ENCODE measurements at places on chromosomes 5 and 9.

GRCh38 chr5:120160124-120160895, 303.8 kb upstream of the PRR16 start:
- DNase-seq: peak; percentile 35

- no peak for DNase-seq
Observed at GRCh38 chr9:93094658-93095204, 1.3 kb upstream of the CARD19 start.

- no peak for DNase-seq
Observed at GRCh38 chr5:42520203-42520602, 97.0 kb downstream of the GHR start.

GRCh38 chr5:120823328-120823727, 359.2 kb downstream of the PRR16 start:
- DNase-seq: no peak

DNA sequence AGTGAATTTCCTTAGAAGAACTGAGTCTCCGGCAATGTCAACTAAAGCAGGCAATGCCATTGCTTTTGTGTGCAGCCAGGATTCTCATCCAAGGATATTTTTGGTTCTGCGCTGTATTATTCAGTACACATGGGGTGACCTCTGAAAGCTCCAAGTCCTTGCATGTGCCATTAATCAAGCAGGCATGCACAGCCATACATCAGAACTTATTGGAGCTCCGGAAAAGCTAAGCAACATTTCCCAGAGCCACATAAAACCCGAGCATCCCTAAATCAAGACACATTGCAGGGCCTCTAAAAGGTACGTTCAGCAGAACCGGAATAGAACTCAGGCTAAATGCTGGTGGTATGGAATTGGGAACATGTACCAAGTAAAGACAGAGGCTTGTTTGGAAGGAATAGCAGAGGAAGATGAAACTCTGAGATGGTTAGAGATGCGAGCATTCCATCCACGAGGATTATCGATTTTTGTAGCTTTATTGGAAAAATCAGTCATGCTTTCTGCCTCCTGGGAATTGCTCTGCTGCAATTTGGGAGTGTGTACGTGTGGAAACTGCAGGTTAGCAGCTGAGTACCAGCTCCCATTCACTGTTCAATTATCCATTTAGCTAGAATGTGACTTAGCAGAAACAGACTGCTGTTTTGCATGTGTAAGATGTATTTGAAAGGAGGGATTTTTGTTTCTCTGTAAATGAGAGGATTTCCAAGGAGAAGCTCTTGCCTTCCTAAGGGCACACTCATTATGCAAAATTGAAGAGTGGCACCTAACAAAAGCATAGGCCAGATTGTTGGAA, 143.7 kb upstream of the WWC1 start:
- DNase-seq: peak; percentile 20

GRCh38 chr5:126948011-126948355, 82.4 kb downstream of the MARCHF3 start:
- DNase-seq: no peak

- peak; percentile 7 for DNase-seq
Observed at GRCh38 chr9:33349743-33350142, 52.6 kb downstream of the AQP7 start.

GRCh38 chr5:174971210-174971609, 246.8 kb downstream of the MSX2 start:
- DNase-seq: no peak

- no peak for DNase-seq
Observed at GRCh38 chr9:95459178-95459577, 57.6 kb downstream of the PTCH1 start.

GRCh38 chr5:542319-543311, 18.4 kb upstream of the SLC9A3 start:
- no peak for DNase-seq

DNA sequence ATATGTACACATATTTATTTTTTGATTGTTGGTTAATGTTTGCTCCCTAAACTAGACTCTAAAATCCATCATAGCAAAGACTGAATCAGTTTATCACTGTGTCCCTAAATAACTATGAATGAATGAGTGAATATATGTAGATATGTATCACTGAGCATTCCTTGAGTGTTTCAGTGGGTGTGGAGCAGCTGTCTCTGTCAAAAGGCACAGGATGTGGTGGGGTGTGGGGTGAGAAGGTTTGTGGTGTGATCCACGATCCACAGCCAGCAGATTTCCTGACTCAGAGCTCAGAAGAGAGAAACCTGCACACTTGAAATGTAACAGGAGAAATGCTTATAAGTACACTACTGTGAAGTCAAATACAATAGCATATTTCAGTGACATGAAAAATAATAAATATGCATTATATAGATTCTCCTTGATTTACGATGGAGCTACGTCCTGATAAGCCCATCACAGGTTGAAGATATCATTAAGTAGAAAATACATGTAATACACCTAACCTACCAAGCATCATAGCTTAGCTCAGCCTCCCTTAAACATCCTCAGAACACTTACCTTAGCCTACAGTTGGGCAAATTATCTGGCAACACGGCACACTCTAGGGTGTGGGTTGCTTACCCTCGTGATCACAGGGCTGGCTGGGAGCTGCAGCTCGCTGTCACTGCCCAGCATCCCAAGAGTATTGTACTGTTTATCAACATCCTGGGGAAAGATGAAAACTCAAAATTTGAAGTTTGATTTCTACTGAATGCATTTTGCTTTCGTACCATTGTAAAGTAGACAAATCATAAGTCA, 287.0 kb downstream of the GAS1 start:
- DNase-seq: peak; percentile 96

DNA sequence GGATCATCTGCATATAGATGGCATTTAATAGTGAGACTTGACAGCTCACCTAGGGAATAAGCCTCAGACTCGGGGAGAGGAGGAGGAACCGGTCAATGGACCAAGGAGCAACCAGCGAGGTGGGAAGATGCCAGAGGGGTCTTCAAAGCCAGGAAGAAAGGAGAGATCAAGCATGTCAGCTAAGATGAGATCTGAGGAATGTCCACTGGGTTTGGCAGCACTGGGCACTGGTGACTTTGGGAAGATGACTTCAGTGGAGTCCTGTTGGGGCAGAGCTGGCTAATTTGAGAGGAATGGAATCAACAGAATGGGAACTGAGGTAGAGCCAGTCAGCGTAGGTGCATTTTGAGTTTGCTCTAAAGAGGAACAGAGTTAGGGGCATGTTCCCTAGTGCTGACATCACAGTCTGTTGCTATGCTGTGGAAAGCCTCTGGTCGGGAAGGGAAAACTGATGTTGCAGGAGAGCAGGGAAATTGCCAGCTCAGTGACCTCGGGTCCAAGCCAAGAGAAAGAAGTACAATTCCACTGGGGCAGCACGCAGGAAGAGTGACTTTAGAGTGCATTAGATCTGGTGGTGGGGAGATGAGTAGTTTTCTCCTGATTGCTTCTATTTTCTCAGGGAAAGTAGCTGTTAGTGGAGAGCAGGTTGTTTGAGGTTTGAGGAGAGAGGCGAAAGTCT, 56.9 kb downstream of the ZNF618 start:
- DNase-seq: no peak

- no peak for DNase-seq
Observed at GRCh38 chr5:173435447-173435846, 107.2 kb upstream of the STC2 start.

DNA sequence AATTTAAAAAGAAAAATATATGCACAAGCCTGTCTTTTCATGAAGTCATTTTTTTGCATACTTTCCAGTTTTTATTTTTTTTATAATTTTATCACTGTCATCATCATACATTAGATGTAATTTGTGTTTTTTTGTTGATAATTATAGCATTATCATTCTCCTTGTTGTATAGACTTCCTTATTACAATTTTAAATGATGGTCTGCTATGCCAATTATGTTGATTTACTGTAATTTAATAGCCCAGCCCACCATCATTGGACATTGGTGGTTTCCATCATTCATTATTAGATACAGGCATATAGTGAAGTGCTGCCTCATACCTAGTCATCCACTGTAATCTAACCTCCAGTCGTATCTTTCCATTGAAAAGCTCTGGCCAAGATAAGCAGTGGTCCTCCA, 3.8 kb upstream of the TJP2 start:
- no peak for DNase-seq

GRCh38 chr9:129697656-129698253, 32.3 kb downstream of the PRRX2 start:
- peak; percentile 85 for DNase-seq

GRCh38 chr5:133668458-133668857, 56.1 kb upstream of the FSTL4 start:
- no peak for DNase-seq

- DNase-seq: no peak
Observed at GRCh38 chr5:26148569-26149107, 889.7 kb downstream of the CDH9 start.

GRCh38 chr9:128765499-128765898, 6.2 kb downstream of the ZER1 start:
- no peak for DNase-seq

DNA sequence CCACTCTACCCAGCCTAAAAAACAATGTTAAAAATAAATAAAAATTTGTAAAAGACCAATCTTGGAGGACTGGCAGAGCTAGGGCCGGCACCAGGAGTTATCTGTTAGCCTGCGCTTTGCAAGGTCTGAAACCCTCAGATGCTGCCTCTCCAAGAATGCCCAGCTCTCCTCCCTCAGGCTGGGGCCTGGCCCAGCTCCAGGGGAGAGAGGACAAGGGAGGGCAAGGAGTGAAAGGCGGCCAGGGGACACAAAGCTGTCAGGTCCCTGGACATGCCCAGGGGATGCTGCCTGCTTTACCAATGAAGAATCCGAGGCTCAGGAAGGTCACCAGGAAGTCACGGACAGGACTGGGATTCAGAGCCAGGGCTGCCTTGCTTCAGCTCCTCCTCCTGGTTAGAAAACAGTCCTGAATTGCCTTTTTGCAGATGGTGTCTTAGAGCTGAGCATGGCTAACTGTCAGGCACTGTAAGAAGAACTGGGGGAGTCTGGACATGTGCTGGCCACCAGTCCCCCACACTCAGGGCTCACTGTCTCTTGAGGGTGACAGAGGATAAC, 5.5 kb upstream of the N4BP3 start:
- no peak for DNase-seq

GRCh38 chr9:70519912-70520724, 105.7 kb upstream of the KLF9 start:
- no peak for DNase-seq

DNA sequence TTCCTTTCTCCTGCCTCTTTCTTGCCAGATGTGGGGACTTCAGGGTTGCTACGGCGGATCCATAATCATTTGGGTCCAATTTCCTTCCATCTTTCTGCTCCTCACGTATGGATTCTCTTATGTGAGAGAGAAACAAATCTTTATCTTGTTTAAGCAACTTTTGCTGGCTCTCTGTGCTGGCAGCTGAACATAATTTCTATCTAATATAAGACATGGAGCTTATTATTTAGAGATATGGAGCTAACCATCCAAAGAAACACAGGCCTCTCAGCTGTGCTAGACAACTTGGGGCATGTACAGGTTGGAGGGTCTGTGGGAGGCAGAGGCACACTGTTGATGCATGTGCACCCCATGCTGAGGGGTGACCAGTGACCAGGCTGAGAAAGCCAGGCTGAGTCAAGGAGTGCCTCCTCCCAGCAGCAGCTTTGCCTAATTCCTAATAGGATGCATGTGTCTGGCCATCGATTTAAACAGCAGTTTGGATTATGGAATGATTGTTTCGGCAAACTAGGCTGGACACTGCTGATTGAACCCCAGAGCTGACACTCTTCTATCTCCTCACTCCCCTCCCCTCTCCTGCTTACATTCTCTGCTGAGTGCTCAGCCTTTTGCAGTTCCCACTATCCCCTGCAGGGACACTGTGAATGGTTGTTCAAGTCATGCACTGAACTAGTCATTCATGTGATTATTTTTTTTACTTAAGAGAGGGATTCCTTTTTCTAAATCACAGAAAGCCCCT, 195.8 kb downstream of the ERCC6L2 start:
- peak; percentile 25 for DNase-seq

DNA sequence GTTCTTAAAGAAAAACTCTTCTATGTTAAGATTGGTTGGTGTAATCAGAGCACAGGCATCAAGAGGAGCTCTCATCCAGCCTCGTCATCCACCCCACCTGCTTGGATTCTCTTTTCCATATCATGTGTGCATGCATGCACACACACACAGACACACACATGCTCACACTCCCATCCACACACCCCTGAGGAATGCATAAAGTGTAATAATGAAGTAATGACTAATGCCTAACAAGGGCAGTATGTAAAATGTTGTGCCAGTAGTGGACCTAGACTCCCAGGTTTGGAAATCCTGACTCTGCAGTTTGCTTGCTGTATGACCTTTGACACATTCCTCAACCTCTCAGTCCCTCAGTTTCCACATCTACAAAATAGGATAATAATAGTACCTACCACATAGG, 280.0 kb upstream of the ANKRD55 start:
- no peak for DNase-seq

GRCh38 chr5:96288166-96288844, 144.7 kb downstream of the PCSK1 start:
- DNase-seq: peak; percentile 58

GRCh38 chr9:104572612-104573011, 3.6 kb downstream of the OR13C8 start:
- no peak for DNase-seq

DNA sequence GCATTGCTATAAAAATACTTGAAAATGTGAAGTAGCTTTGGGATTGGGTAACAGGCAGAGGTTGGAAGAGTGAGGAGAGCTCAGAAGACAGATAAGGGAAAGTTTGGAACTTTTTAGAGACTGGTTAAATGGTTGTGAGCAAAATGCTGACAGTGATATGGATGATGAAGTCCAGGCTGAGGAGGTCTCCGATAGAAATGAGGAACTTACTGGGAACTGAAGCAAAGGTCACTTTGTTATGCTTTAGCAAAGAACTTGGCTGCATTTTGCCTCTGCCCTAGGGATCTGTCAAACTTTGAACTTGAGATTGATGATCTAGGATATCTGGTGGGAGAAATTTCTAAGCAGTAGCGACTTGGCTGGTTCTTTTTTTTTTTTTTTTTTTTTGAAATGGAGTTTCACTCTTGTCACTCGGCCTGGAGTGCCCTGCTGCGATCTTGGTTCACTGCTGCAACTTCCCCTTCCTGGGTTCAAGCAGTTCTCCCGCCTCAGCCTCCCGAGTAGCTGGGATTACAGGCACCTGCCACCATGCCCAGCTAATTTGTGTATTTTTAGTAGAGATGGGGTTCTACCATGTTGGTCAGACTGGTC, 998.9 kb downstream of the TLE1 start:
- no peak for DNase-seq

GRCh38 chr5:139739150-139739974, 56.2 kb upstream of the PSD2 start:
- DNase-seq: no peak

GRCh38 chr9:111896942-111897600, 457 bp downstream of the UGCG start:
- no peak for DNase-seq

DNA sequence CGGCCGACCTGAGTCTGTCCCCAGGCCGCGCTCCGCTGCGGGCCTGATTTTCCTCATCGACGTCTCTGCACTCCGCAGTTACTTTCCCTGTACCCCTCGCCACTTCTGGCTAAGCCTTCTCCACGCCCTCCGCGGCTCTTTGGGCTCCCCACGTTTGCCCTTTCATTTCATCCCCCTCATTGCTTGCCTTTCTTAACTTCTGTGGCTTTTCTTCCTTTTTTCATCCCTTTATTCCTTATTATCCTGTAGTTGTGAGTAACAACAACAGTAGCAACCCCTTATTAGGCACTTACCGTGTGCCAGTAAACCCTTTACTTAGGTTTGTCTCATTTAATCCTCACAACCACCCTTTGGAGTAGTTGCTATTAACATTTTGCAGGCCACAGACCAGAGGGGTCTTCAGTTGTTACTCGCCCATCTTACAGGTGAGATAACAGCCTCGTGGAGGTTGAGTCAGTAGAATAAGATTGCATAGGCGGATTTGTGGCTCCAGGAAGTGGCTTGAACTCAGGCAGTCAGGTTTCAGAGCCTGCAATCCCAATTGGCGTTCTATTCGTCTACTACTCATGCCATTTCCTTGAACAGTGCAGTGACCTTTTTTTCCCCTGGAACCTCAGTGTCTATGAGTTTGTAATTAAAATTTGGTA, 724 bp downstream of the TCERG1 start:
- DNase-seq: peak; percentile 43
